ENCODE measurements at places on chromosomes 5 and 9.
A peak's percentile ranks its signal among the peaks of the same experiment; 100 is the strongest.

DNA sequence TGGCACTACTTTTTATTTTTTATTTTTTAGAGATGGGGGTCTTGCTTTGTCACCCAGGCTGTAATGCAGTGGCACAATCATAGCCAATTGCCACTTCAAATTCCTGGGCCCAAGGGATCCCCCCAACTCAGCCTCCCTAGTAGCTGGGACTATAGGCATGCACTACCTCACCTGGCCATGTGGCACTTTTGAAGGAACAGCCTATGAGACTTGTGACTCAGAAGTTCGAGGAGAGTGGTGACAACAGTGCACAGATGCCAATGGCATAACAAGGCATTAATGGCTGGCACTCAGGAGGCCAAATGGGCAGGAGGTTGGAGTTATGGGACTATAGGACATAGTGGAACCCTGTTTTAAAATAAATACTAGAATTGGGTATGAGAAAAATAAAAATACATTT lies 33.7 kb downstream of the ANKRD31 start:
- no peak for DNase-seq

DNA sequence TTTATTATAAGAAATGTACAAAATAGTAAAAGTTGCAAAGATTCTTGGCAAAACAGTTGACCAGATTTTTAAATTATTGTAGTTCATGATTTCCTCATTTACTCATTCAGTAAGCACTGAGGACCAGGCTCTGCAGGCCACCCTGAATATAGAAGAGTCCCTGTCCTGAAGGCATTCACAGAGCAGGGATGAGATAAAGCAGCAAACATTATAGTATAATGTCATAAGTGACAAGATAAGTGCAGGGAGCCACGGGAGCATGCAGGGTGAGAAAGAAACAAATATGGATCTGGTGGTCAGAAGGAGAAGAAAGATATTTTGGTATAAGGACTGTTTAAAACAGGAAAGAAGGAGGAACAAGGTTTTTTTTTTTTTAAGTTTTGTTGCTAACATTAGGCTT lies 46.0 kb downstream of the PARP8 start:
- DNase-seq, result no peak

DNA sequence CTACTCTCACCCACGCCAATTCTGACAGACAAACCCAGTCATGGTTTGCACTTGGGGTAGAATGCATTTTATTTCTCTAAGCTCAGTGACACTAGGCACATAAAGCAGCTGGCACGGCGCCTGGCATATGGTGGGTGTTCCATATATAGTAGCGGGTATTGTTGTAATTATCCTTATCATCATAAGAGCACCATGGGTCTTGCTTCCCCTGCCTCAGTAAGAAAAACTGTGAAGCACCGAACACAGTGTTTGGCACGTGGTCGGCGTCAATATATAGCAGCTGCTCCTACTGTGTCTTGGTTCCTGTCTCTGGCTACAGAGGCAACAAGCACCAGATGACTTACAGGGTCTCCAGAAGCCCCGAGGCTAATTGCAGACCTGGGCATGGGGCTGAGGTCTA lies 194.1 kb upstream of the PANK3 start:
- DNase-seq, result no peak

DNA sequence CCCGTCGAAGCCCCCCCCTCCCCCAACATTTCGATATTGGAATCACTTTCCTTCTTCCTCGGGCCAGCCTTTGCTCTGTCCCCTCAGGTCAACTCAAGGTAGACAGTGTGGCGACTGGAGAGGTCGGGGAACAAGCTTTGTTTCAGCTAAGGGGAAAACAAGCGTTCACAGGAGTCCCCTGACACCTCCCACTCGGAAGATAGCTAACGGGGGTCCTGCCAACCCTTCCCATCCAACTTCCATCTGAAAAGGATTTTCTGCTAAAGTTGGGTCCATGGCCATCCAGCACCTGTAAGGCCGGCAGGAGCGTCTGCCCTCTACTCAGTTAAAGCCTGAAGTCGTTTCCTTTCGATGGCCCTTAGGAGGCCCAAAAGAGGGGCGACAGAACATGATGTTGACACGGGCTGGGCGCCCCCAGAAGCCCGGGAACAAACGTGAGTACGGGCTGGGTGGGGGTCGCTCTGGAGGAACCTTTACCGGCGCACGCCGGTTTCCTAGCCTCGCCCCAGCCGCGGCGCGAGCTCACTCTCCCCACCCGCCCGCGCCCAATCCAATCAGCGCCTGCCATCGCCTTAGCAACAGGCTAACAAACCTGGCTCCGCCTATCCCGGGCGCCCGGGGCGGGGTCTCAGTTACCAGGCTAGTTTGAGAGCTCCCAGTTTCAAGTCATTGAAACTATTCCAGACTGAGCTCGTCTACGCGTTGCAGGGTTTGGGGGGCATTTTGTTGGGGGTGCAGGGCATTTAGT lies 2.5 kb downstream of the ARRDC3 start:
- DNase-seq, result no peak

GRCh38 chr9:11356067-11356466 lies 743.3 kb upstream of the PTPRD start:
- DNase-seq, result no peak

DNA sequence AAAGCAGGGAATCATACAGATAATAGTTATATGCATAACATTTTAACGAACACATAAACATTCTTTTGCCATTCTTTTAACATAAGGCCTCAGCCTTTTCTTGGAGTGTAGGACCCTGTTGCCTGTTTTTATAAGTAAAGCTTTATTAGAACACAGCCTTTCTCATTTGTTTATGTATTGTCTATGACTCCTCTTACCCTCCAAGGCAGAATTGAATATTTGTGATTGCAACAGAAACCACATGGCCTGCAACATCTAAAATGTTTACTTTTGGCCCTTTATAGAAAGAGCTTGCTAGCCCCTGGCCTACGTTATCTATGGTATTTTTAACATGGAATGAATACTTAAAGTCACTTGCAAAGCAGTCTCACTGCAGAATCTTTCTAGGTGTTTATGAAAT lies 2.6 kb downstream of the SLC31A1 start:
- no peak for DNase-seq

DNA sequence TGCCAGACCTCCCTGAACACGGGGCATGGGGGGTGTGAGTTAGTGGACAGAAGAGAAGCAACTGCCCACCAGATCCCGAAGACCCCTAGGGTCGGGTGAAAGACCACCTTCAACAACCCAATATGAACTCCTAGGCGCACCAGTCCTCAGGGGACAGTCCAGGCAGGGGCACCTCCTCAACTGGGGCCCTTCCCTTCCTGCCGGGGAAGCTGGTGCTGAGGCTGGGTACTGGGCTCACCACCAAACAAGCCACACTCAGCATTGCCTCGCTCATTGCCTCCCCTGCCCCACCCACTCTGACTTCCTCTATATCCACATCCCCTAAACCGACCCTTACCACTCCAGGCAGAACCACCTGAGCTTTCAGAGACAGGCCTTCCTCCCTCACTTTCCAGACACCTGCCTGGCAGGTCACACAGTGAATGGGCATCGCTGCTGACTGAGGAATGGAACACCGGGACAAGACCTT lies 42.5 kb downstream of the SEMA4D start:
- DNase-seq, result no peak

DNA sequence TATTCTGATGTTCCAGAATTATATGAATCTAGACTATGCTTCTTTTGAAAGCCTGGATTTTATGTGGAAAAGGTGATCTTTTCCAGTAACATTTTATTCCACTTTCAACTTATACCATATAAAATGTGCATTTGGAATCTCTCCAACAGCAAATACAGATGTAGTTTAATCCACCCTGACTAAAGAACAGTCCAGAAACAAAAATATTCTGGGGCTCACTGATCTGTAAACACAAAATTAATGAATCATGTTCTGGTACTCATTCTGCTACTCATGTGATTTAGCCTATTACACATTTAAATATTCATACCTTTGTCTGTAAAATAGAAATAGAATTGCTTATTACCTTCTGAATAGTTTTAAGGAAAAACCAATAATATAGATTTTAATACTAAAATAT lies 125.8 kb downstream of the ARRDC3 start:
- DNase-seq, result no peak

GRCh38 chr5:93311881-93312280 lies 269.1 kb downstream of the NR2F1-AS1 start:
- no peak for DNase-seq

DNA sequence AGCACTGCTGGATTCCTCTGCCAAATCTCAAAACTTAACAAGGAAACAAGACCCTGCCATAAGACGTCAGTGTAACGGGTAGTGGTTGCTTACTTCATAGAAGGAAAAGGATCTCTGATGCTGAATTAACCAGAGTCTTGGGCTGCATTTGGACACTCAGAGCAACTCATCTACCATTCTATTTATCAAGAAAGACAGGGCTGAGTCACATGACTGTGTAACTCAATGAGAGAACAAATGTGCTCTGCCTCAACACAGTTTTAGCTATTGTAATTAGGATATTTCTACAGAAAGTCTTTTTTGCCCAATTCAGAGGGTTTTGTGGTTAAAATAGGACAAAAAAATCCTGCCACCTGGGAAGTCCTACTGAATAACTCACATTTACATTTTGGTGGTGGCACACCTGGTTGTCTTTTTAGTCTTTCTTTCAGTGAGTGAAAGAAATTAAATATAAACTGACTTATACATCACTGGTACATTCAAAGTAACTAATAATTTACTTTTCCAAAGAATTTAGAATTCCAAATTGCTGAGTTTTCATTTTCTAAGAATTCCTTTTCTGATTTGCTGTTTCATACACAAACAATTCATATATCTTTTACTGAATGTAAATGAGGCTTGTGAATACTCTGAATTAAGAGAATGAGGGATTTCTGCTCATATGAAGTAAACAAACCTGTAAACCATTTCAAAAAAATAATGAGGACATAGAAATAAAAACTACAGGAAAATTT lies 104.4 kb downstream of the MPDZ start:
- no peak for DNase-seq

GRCh38 chr9:112408819-112409218 lies 28.9 kb downstream of the HSDL2 start:
- no peak for DNase-seq

DNA sequence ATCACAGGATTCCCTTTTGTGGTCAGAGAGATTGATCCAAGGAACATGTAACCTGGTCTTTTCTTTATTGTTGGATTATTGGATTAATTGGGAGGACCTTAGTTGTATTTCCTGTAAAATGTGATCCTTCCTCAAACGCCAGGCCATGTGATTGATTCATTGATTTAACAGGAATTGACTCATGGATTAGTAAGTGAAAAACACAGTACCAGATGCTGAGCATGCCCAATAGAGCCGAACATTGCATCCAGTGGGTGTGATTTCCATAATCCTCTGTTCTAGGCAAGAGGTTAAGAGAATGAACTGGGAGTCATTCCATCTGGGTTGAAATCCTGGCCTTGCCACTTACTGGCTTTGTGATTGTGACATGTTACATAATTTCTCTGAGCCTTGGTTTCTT lies 522.3 kb downstream of the MAT2B start:
- DNase-seq, result no peak

DNA sequence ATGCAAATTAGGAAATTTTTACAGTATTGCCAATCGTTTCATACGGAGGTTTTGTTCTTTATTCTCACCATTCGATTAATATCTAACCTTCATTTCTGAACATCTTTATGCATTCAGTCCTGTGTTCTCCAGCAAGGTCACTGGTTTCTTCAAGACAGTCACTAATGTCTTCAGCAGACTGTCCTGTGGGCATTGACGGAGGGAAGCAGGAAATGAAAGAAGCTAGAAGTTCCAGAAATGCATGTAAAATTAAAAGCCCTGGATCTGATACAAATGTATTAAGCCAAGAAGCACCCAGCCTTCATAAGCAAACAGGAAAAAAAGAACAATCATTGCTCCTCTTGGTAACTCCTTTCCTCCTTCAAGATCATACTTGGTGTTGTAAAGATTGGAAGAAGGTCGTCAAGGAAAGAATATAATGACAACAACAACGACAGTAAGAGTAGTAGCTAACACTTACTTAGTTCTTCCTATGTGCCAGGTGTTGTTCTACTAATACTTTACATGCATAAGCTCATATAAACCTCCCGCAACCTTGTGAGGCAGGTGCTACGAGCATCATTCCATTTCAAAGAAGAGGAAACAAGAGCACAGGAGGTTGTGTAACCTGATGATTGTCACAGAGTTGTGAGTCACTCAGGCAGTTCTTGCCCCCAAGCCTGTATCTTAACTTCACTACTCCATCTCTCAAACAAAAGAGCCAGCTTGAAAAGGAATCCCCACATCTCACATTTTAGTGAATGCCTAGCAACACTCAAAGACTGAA lies 59.9 kb upstream of the CER1 start:
- DNase-seq, result no peak

GRCh38 chr5:141597394-141597793 lies 21.4 kb downstream of the DIAPH1 start:
- no peak for DNase-seq

- no peak for DNase-seq
These were observed 15.3 kb downstream of the PLPP7 start for GRCh38 chr9:131304676-131305355.

DNA sequence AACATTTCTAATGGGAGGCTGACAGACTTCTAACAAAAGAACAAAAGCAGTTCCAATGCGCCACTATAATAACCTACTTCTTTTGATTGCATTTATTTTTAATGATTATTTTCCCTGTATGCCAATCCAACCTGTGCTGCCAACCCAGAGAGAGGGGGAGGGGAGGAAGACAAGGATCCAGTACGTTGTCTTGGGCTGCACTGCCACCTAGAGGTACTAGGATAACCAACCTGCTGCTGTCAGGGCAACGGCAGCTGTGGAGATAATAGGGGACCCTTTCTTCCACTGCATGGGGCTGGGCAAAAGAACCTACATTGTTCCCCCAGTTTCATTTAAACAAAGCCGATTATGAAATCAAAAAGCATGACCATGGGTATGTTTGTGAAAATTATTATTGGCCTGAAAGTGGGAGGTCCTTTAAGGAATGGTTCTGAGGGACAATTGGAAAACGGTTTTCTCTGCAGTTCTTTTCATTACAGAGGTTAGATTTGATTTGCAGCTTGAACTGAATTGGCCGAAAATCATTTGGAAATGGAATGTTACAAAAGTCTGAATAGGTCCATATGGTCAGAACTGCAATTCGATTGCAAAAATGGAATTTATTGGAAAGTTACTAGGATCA lies 101.3 kb downstream of the RASEF start:
- peak; percentile 48 for DNase-seq

DNA sequence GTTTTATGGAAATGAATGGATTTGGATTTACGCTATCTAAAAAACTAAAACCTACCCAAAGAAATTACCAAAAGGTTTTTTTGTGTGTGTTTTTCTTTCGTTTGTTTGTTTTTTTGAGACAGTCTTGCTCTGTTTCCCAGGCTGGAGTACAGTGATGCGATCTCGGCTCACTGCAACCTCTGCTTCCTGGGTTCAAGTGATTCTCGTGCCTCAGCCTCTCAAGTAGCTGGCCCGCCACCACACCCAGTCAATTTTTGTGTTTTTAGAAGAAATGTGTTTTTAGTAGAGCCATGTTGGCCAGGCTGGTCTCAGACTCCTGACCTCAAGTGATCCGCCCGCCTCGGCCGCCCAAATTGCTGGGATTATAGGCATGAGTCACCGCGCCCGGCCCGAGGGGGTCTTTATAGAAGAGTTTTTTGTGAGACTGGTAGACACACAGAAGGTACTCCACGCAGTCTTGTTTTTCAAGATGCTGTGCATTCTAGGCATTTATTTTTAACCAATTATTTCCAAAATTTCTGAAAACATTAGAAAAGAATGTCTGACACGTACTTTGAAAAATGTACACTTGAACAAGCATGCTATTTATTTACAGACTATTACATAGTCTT lies 75.7 kb downstream of the NR6A1 start:
- no peak for DNase-seq
